ENCODE measurements at places on chromosomes 1 and 21.

DNA sequence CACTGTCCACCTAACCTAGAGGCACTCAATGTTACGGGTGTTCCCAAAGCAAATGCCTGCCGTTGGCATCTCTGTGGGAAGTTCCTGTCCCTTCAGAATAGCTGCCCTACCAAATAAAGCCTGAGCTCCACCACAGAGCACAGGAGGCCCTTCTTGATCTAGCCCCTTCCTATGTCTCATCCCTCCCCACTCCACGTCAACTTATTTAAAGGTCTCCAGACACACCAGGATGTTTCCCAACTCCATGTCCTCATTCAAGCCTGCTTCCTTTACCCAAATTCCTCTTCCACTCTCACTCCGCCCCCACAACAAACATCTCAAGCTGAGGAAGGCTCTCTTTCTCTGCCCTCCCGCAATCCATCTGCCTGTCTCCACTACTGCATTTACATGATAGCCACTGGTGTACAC, 87.7 kb downstream of the TGFBR3 start:
- DNase-seq = no peak

GRCh38 chr1:101290119-101290921, 53.5 kb downstream of the S1PR1 start:
- peak; percentile 87 for DNase-seq

DNA sequence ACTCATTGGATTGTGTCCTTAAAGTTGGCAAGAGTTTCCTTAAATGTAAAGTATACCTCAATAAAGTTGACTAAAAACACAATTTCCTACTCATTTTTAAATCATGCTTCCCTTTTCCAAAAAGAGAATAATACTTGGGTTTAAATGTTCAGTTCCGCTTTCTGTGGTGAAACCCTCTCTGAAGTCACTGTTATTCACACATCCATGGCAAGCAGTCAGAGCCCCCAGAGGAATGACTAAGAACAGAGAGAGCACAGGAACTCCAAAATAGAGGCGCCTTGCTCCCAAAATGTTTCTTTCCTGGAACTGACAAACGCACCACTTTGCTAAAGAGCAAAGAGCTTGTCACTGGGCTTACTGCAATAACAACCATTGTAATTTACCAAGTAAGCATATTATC, 142.5 kb downstream of the TIAM1 start:
- no peak for DNase-seq

DNA sequence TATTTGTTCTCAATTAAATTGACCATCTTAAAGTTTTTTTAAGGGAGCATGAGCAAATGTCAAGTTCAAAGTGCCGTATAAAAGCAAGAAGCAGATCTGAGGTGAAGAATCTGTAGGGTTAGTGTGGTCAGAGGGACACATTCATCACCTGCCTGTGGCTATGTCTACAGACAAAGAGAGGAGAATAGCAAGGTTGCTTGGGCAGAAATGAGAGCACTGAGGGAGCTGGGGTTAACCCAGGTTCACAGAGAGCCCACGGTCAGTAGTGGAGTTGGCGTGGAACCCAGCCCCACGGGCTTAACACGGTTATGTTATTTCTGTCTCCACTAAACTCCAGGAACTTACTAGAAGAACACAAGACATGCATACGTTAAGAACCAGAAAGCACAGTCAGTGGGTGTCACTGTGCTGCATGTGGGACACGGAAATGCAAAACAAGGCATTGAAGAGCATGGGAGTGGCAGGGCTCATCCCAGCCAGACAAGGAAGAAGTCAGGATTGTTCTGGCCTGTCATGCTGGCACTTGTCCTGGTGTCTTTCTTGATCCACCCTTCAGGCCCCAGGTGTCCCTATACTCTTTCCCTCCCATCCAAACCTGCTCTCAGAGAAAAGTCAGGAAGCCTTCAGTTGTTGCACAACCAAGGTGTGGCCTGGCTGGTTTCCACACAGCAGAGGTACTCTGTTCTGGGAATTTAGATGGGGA, 95.5 kb upstream of the IVNS1ABP start:
- no peak for DNase-seq

DNA sequence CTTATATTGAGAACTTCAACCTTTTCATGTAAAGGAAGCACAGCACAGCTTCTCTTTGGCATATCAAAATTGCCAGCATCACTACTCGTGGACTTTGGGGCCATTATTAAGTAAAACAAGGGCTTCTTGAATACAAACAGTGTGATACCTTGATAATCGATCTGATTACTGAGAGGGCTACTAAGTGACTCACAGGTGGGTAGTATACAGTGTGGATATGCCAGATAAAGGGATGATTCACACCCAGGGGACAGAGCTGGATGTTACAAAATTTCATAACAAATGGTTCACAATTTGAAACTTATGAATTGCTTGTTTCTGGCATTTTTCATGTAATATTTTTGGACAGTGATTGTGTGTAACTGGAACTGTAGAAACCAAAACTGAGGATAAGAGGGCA, 15.4 kb downstream of the HDAC1 start:
- DNase-seq = no peak

DNA sequence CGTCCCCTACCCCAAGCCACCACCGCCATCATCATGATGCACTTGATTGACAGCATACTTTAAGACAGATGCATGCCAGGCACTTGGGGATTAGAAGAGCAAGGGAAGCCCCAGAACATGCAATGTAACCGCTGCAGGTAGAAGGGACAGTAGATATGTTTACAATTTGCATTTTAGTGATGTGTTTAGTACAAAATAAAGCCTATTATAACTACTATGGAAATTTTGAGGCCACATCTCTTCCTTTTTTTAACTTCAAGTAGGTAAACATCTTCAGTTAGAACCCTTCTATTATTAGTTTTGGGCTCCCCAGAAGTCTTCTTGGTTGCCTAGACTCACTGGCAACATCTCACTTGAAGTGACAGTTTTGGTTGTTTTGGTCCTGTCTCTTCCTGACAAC, 25.3 kb downstream of the CR1L start:
- DNase-seq = no peak
